ENCODE measurements at places on chromosomes 2 and 18. TPM values are rescaled to one million over a fixed set of nuclear protein-coding genes. Genes with fewer than 3 reads are reported as not detected.

DNA sequence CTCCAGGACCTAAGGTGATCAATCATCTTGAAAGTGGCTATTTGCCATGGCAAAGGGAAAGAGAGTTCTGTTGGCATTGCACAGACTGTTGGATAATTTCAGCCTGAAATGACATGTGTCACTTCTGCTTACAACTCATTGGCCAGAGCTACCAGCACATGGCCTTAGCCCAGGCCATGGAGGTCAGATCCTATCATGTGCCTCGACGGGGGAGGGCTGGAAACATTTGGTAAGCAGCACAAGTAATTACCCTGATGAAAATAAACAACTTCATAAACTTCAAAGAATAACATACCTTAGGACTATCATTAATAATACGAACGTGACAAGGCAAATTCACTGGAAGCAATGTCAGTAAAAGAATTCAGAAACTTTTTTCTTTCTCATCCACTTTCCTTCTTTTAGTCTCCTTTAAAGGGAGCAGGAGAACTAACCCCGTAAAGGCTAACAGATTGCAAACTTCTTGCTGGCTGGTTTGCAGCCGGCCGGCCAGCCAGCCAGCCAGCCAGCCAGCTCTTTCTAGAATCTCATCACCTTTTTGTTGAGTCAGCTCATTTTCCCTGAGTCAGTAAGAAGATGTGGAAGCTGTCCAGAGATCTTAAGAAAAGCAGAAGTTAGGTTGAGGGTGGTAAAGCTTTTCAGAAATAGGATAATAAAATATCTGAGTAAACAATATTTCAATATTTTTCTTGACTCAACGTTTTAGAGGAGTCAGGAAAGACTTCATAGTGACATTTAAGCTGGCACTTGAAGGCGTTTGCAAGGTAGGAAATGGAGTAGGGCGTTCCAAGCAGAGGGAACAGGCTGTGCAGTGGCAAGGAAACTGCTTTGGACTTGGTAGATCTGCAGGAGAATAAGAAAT lies 31.9 kb downstream of the CNRIP1 start:
- no peaks in the 10 kb centered on the region for H3K36me3 ChIP-seq
- no peak overlapping the region for H3K4me3 ChIP-seq
- H3K27me3 ChIP-seq: no peaks in the 10 kb centered on the region
- H3K4me1 ChIP-seq: no peaks in the 10 kb centered on the region

GRCh38 chr2:187354661-187355060 lies 93.4 kb downstream of the CALCRL start:
- H3K27me3 ChIP-seq: no peaks in the 10 kb centered on the region
- no peaks in the 10 kb centered on the region for H3K36me3 ChIP-seq
- no peak overlapping the region for H3K4me3 ChIP-seq
- no peaks in the 10 kb centered on the region for H3K4me1 ChIP-seq
- no peak overlapping the region for H3K27ac ChIP-seq

DNA sequence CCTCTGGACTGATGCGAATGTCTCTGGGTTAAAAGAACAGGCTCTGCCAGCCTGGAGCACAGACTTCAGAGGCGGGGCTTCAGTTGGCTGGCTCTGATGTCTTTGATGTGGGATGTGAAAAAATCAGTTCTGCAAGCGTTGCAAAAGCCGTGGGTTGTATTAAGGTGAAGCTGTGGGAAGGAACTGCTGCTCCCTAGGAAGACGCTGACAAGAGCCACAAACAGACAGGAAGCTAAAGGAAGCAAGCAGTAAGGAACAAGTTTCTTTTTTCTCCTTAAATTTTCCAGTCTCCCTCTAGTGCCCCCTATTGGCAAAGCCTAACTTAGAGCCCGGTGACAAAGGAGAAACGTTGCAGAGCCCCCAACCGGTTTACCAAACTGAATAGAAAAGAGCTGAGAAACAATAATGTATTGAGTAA lies 239.0 kb downstream of the CCDC178 start:
- no peak overlapping the region for H3K27ac ChIP-seq
- no peaks in the 10 kb centered on the region for H3K4me1 ChIP-seq
- H3K36me3 ChIP-seq: no peaks in the 10 kb centered on the region
- H3K27me3 ChIP-seq: no peaks in the 10 kb centered on the region
- H3K4me3 ChIP-seq: no peak overlapping the region

GRCh38 chr2:221245045-221245444 lies 327.1 kb downstream of the EPHA4 start:
- H3K36me3 ChIP-seq: no peaks in the 10 kb centered on the region
- no peak overlapping the region for H3K4me3 ChIP-seq
- no peaks in the 10 kb centered on the region for H3K27me3 ChIP-seq
- no peak overlapping the region for H3K27ac ChIP-seq

DNA sequence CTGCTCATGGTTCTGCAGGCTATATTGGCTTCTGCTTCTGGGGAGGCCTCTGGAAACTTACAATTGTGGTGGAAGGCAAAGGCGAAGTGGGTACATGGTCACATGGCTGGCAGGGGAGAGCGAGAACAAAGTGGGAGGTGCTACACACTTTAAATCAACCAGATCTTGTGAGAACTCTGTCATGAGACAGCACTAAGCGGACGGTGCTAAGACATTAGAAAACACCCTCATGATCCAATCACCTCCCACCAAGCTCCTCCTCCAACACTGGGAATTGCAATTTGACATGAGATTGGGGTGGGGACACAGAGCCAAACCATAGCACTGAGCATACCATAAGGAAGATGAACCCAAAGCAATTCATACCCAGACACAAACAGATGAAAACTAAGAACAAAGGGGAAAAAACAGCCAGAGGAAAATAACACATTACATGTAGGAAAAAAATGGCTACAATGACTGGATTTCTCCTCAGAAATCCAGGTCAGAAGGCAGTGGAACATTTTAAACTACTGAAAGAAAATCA lies 31.1 kb upstream of the INO80C start:
- H3K36me3 ChIP-seq: no peaks in the 10 kb centered on the region
- ATAC-seq: no peak
- H3K4me3 ChIP-seq: no peak overlapping the region
- H3K27ac ChIP-seq: no peak overlapping the region
- no peaks in the 10 kb centered on the region for H3K27me3 ChIP-seq

GRCh38 chr2:137797641-137798040 lies 166.6 kb upstream of the HNMT start:
- no peaks in the 10 kb centered on the region for H3K27me3 ChIP-seq
- no peaks in the 10 kb centered on the region for H3K36me3 ChIP-seq
- no peak for ATAC-seq
- no peak overlapping the region for H3K27ac ChIP-seq
- no peaks in the 10 kb centered on the region for H3K4me1 ChIP-seq

DNA sequence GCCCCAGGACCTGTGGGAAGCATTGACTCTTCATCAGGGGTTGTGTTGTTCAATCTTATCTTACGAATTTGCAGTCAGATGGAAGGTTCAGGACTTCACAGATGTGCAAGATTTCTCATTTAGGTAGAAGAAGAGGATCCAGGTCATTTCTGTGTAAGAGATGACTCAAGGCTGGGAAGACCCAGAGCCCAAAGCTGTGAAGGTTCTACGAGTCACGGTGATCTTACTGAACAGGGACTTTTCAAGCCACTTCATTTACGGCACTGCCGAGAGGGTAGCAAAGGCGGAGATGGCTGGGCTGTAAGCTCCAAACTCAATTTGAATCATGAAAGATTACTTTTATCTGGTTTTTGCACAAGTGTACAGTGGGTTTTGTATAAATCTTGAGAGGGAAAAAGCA lies 228.0 kb upstream of the MEX3C start:
- no peak overlapping the region for H3K27ac ChIP-seq
- H3K4me3 ChIP-seq: no peak overlapping the region
- no peak for ATAC-seq
- no peaks in the 10 kb centered on the region for H3K4me1 ChIP-seq

Gene FAM237A
- not detected for total RNA-seq

Gene KLHL30
- total RNA-seq: 3.1 TPM

Gene APCDD1
- total RNA-seq: 37.6 TPM

Gene UGT1A5
- total RNA-seq: not detected

Data from gastroesophageal sphincter (tissue), 4 donors.